Frontal cortex (tissue), 4 donors: ENCODE measurements at places on chromosomes 4 and X.
A peak's percentile ranks its signal among the peaks of the same experiment; 100 is the strongest.

GRCh38 chr4:124121461-124121971, 591.0 kb downstream of the ANKRD50 start:
- no peak for DNase-seq

GRCh38 chrX:154308108-154308946, 12.7 kb downstream of the TKTL1 start:
- DNase-seq, result peak; percentile 30

DNA sequence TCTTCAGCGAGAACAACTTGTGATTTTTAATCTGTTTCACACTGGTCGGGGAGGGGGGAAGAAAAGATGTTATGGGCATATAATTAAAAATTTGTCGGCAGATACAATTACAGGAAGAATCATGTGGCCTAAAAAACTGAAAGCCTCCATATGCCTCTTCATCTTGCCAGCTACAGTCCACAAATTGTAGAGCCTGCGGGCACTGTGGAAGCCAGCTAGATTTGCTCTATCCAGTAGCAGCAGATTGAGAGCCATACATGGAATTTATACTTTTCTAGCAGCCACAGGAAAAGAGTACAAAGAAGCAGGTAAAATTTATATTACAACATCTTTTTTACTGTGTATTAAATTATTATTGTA, 147.3 kb downstream of the TBL1X start:
- no peak for DNase-seq

DNA sequence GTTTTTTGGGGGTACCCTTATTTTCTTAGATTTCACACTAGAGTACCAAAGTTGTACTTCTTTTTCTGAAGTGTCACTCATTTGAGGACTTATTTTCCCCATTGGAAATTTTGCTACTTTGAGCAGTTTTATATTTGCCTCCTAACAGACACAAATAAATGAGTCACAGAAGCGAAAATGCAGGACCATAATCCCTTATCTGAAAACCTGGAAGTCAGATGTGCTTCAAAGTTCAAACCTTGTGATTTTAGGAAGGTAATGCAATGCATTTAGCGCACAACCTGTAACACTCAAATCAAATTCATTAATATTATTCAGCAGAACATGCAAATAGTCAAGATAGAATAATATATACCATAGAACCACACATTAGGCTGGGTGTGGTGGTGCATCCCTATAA, 6.9 kb downstream of the RELL1 start:
- no peak for DNase-seq

GRCh38 chrX:372856-373640, 13.7 kb downstream of the PPP2R3B start:
- no peak for DNase-seq

DNA sequence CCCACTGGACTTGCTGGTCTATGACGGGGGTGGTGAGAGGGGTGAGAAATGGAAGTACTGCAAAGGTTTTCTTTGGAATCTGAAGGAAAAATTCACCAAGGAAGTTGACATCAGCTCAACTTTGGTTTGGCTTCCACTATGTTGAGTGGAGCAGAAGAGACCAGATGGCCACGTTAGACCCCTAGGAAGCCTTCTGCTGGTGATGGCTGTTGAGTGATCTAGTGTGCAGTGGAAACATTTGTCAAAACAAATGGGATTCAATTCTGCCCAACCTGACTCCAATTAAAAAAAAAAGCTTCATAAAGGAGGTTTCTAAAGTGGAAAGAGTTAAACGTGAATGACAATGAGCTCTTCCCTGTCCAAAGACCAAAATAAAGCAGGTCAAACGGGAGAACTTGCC, 25.7 kb downstream of the SEL1L3 start:
- DNase-seq, result no peak

DNA sequence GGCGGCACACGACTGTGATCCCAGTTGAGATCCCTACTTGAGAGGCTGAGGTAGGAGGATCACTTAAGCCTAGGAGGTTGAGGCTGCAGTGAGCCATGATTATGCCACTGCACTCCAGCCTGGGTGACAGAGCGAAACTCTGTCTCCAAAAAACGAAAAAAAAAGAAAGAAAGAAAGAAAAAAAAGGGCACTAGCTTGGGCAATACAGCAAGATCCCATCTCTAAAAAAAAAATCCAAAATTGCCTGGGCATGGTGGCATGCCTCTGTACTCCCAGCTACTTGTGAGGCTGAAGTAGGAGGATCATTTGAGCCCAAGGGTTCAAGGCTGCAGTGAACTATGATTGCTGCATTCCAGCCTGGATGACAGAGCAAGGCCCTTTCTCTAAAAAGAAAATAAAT, 10.7 kb upstream of the KLHL15 start:
- no peak for DNase-seq

DNA sequence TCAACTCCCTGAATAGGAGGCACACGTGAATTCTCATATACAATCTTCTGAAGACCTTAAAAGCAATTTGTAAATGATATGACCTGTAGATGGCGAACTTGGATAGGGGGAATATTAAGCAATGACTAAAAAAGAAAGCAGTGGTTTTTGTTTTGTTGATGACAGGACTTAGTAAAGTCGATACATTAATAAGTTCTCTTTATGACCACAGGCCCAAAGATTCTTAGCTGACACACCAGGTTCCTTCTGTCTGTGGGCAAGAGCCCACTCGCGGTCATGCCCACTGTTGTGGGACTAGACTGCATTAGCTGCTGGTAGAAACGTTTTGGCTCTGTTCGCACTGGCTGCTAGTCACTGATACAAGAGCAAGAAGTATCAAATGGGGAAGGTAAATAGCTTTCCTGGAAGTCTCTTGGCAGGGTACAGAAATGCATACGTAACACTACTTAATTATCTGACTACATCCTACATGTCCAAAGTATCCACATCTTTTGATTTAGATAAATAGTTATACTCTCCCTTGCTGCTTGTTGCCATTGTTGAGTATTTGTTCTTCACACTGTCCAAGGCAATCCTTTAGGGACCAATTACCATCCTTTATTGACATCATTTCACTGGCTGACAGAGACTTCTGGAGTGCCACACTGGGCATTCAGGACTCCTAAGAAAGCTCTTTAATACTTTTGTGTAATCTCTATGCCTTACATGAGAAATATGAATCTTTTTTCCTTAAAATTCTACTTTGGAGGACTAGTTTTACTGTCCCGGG, 31.0 kb downstream of the ALPK1 start:
- no peak for DNase-seq

DNA sequence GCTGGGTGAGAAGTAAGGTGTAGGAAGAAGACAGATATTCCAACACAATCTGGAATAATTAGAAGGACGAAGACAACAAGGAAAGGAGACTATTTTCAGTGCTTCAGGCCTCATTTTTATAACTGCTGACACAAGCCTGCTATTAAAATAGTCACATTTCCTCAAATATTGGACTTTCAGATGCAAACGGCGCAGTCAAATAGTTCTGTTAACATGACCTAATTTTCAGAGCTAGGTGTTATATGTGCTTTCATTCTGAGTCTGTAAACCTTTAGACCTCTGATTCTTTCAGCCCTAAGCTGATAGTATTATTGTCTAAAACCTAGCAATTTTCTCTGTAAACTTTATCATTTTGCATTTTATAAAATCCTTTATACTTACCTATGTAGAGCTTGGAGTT, 261.5 kb downstream of the IL1RAPL1 start:
- DNase-seq, result no peak

DNA sequence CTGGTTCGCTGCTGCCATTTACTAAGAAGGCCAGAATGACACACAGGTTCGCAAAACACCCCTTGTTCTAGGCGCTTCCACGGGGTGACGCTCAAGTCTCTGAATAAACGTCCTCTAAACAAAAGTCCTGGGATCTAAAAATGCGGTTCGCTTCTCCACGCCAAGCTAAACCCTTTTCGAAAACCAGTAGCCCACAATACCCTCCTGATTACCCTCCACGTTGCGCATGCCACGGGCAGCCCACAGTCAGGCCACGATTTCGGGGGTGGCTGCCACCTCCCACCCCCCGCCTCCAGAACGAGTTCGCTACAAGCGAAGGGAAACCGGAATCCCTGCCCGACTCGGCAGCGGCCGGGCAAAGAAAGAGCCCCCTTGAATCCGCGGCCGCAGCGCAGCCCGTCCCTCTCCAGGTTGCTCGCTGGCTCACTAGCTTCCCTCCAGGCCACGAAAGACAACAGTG, 423 bp downstream of the RPL39 start:
- DNase-seq, result no peak

GRCh38 chrX:18714910-18715309, 7.5 kb downstream of the PPEF1 start:
- no peak for DNase-seq

DNA sequence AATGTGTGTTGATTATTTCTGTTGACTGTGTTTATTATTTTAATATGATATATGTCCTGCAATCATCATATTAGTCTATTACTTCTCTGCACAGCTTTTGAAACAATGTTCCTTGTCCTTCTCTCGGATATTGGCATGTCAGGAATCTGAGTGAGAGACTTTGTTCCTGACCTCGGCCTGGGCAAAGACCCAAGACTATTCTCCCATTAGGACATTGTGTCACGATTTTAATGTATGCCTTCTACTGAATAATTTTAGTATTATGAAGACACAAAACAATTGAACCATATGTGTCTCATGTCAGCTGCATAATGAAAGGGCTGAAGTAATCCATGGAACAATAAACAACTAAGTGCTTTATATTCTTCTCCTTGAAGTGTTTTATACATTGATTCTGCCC, 580.8 kb upstream of the TENM3 start:
- no peak for DNase-seq

GRCh38 chr4:121712001-121712651, 15.3 kb upstream of the ANXA5 start:
- DNase-seq, result no peak

GRCh38 chrX:953879-954482, 258.5 kb downstream of the CRLF2 start:
- no peak for DNase-seq

GRCh38 chrX:155094468-155095061, 23.3 kb downstream of the BRCC3 start:
- DNase-seq, result no peak

- no peak for DNase-seq
These were observed 23.8 kb downstream of the BMX start for GRCh38 chrX:15524417-15524816.

DNA sequence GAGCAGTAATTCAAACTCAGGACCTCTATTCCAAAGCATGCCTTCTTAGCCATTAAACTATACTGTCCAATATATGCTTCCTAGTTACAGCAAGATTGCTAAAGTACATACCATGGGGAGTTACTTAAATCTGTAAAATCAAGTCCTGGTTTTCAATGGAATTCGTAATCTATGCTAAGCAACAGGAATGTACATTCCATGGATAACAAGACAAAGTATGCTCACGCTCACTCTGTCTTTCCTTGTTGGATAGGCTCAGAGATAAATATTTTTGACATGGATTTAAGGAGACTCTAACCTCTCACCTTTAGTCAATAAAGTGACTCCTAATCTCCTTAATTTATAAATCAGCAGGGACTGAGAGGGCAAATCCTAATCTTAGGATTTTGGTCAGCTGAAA, 47.3 kb upstream of the STK26 start:
- DNase-seq, result no peak

GRCh38 chr4:185142564-185142911, 528 bp upstream of the SLC25A4 start:
- DNase-seq, result no peak

DNA sequence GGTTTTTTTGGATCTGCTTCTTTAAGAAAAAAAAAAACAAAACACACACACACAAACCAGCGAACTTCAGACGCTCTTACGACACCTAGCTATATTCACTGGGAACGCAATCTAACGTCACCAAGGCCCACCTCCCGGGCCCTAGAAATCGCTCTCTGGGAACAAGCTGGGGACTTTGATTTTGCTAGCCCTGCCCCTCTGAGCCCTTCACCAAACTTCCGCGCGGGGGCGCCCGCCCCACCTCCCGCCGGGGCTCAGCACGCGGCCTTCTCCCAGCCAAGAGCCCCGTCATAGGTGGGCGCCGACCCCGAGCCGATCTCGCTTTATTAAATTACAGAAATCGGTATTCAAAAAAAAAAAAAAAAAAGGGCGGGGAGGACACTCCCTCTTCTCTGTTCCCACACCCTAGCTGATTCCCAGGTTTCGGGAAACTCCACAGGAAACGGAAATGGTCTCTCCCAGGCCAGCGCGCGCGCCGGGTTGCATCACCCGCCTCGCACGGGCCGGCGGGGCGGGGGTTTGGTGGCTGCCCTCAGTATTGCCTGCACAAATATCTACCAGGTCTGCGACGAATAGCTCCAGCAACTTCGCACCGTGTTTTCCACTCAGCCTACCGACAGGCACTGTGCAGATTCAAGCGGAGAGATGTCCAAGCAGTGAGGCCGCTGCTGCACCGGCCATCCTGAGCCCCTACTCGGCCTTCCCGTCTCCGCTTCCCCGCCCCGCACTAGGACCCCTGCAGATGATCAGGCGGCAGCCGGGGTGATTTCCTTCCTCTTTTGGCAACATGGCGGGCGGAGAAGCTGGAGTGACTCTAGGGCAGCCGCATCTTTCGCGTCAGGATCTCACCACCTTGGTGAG, at the start of gene EIF2S3:
Gene EIF2S3 (plus strand): TSS at position 775 of the 861 bp plus-strand sequence. CDS start 13 bp downstream, at position 788.
- peak; percentile 88 for DNase-seq

DNA sequence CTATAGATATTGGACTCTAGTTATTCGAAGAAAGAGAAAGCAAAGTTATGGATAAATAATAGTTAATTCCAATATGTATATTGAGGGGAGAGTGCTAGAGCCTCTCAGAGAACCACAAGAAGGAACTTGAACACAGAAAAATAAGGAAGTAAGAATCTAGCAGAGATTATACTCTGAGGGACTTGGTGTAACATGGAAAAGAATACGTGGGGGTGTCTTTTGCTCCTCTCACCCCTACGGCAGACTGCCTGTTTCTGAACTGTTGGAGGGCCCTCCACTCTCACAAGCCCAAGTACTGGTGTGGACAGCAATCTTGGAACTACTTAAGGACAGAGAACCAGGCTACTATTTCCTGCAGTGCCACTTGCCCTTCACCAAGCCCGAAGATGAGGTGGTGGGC, 1174.4 kb upstream of the PCDH10 start:
- DNase-seq, result no peak

GRCh38 chr4:17884063-17884462, 73.3 kb downstream of the NCAPG start:
- DNase-seq, result no peak

DNA sequence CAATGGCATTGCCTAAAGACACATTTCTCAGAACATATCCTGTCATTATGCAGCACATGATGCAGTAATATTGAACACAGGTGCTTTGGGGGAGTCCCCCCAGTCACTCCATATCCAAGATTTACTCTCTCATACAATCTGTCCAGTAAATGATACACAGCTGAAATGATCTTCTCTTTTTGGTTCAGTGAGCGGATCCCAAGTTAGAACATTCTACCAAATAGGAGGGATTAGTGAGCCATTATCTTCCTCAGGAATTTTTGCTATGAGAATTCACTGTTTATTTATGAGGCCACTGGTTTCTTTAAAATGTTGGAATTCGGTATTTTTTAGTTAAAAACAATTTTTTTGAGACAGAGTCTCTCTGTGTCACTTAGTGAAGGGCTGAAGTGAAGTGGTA, 96.5 kb downstream of the TRAPPC11 start:
- DNase-seq, result no peak

- no peak for DNase-seq
These were observed 235.5 kb upstream of the ACTRT1 start for GRCh38 chrX:128287693-128288092.
